ENCODE measurements at places on chromosomes 5 and 9.

- DNase-seq: no peak
These were observed 32.2 kb downstream of the IER5L start for GRCh38 chr9:129145841-129146292.

GRCh38 chr5:140877262-140877581, 2.1 kb downstream of the PCDHA12 start:
- no peak for DNase-seq

DNA sequence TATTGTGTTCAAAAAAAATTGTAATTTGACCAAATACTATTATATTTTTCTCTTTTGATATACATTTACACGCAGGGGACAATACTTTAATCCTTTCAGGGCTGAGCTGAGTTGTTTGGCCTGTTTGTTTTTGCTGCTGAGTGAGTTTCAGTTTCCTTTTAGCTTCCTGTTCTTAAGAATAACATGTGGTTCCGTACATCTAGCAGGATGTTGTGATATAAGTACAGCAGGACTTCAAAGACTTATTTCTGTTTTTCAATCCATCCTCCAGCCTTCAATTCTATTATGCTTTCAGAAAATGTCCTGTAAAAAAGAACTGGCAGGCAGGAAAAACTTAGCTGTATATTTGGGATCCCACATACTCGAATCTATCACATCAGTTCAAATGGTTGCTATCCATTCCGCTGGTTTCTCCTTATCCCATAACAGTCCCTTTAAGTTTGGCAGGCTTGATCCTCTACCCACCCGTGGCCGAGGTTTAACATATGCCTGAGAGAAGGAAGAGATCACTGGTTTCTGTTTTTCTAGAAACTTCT, 1037.3 kb upstream of the ACO1 start:
- DNase-seq: no peak

DNA sequence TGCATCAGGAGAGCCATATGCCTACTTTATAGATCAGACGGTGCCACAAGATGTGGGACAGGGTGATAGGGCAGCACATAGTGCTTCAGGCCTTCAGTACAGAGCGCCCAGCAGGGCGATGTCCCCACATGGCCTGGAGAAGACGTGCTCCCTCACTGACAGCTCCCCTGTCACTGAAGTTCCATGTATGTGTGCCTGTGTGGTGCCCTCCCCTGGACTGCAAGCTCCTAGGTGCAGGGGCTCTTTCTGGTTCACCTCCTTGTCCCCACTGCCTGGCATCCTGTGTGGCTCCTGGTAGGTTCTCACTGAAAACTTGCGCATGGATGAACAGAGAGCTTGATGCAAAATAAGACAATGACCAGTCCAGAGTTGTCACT, 233.1 kb downstream of the GADD45G start:
- no peak for DNase-seq

- no peak for DNase-seq
These were observed 63.4 kb upstream of the WWC1 start for GRCh38 chr5:168227973-168228615.

DNA sequence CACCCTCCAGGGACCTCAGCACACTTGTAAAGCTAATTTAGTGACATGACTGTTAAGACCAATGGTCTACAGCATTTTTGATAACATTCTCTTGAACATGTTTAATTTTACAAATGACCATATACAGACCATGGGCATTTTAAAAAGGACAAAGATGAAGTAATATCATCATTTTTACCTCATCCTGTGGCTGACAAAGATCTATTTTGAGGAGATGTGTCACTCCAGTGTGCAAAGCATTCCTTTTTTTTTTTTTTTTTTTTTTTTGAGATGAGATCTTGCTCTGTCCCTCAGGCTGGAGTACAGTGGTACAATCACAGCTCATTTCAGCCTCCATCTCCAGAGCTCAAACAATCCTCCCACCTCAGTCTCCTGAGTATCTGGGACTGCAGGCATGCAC, 118.2 kb upstream of the TBC1D2 start:
- DNase-seq: no peak

GRCh38 chr9:97313243-97313642, 5.8 kb downstream of the CCDC180 start:
- DNase-seq: no peak

DNA sequence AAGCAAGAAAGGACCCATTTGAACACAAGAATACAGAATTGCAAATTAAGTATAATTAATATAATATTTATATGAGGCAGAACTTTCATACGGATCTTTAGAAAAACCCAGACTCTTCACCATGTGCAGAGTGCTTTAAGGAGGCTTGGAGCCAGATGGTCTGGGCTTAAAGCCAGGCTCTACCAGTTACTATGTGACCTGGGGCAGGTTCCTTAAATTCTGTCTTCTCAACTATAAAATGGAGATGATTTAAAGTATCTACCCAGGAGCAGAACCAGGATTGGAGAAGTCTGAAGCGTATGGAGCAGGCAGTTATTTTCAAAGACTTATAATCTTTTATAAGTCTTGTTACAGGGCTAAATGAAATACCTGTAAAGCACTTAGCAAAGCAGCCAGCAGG, 202.1 kb downstream of the TSSK1B start:
- no peak for DNase-seq

- no peak for DNase-seq
These were observed 205.6 kb upstream of the CLINT1 start for GRCh38 chr5:158064334-158065123.

- no peak for DNase-seq
These were observed 2.2 kb downstream of the HSD17B3 start for GRCh38 chr9:96299823-96300222.

- no peak for DNase-seq
These were observed 4.5 kb downstream of the DBN1 start for GRCh38 chr5:177468685-177469628.

GRCh38 chr5:110846398-110847001, 107.7 kb downstream of the SLC25A46 start:
- DNase-seq: no peak

DNA sequence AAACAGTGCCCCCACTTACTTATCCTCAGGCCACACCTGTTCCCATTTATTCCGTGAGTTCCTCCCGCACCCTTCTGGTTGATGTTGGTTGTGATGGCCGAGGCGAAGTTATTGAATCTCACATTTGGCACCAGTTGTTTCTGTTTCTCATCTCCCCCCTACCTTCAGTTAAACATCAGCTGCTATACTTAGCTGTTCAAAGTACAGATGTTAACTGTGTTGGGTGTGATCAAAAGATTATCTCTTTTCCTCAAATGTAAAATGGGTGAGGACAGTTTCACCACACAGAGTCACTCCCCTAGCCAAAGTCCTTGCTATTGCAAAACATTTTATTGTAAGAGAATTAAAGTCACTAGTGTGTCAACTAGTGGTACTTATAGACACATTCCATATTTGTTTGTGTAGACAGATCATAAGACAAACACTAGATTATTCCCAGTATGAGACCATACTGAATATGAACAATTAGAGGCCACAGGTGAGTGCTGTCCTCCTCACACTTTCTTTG, 43.2 kb upstream of the PRSS3 start:
- DNase-seq: no peak

GRCh38 chr9:77016526-77017504, 2.6 kb upstream of the FOXB2 start:
- no peak for DNase-seq

- no peak for DNase-seq
These were observed 27.6 kb downstream of the ATP10B start for GRCh38 chr5:160824301-160825001.

- no peak for DNase-seq
These were observed 577.1 kb downstream of the PSAT1 start for GRCh38 chr9:78874061-78874460.

DNA sequence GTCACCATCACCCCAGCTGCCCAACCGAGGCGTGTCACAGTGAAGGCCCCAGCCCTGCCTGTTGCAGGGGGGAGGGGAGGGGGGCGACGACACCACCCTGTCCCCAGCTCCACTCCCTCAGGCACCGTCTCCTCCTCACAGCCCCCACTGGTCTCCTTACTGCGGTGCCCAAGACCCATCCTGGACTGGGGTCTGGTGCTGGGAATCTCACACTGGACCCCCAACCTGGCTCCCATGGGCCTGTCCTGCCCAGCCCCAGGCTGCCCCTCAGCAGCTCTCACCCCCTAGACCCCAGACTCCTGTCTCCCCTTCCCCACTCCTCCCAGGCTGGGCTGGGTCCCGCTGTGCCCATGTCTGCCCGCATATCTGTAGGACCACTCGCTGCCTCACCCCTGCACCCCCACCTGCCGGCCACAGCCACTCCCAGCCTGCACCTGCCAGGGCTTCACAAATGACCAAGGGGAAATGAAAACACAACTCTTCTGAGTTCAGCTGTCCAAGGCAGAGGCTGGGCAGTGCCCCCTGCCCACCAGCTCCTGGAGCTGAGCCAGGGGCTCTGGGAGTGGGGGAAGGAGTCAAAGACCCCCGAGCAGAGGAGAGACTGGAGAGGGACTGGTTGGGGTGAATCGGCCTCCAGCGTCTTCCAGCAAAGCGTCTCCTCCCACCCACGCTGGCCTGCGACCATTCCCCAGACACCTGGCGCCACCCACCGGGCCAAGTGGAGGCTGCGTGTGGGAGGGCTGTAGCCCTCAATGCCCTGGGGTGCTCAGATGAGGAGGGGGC, 32.6 kb upstream of the EGFL7 start:
- peak; percentile 66 for DNase-seq

DNA sequence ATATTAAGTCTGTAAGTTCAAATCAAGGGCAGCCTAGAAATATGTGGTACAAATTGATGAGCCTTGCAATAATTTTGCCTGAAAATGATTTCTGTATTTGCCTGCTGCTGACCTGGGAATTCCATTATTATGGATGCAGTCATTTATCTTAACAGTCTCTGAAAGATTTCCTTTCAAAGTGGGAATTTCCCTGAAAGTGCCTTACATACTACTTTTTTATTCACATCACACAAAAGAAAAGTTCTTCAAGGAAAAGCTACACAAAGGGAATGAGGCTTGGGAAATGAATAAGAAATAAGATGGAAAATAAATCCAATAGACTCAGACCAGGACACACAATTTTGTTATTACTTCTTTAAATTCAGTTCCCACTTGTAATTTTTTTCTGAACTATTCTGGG, 537.8 kb upstream of the PTGER4 start:
- no peak for DNase-seq

DNA sequence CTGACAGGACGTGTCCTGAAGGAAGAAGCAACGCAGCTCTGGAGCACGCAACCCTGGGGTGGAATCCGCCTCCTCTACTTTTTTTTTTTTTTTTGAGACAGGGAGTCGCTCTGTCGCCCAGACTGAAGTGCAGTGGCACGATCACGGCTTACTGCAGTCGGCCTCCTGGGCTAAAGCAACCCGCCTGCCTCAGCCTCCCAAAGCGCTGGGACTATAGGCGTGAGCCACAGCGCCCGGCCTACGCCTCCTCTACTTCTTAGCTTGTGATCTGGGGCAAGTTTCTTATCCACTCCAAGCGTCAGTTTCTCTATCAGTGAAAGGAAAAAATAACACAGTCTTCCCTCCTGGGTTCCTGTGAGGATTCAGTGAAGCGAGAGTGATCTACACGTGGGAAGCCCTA, 96.1 kb upstream of the RAPGEF1 start:
- DNase-seq: no peak

DNA sequence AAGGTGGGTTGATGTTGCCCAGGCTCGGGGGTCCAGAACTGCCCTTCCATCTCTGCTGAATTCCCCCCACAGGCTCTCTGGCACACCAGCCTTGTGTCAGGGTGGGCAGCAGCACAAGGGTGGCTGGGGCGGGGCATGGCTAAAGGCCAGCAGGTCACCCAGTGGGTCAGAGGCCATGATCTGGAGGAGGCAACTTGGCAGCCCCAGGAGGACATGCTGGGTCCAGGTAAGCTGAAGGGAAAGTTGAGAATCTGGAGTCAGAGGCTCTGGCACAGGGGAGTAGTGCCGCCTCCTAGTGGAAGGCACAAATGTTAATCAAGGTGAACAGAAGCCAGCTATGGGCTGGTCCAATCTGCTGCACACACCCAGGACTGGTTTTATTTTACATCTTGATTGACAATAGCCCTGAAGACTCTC, 6.2 kb downstream of the TMEM8B start:
- DNase-seq: peak; percentile 49

DNA sequence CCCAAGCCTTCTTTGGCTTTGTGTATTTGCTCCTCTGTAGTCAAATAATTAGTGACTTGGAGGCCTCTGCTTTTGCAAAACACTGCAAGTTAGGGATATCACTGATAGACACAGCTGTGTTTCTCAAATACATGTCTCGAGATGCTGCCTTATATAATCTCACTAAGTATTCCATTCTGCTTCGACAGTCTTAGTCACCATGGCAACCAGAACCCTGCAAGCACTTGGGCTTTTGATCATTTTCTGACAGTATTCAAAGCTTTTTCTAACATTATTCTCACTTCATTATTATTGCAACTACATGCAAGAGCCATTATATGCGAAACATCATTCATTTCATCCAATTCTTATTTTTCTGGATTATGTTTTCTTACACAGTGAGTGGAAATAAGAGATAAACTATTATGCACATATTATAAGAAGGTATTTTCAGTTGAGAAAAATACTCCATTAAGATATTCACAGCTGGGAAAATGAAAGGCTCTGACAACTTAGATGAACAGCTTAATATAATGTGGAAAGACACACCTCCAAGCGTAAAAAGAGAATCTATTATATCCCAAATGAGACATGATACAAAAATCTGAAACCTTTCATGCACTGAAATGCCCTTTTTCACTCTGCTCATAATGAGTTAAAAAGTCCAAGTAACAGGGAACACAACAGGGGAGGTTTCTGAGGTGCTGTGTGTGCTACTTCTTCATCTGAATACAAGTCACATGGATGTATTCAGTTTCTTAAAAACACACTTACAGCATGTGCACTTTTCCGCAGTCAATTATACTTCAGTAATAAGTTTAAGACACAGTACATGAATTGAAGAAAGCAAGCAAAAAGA, 93.9 kb downstream of the SCAI start:
- DNase-seq: no peak

Data from HEK293T (cell line).